ENCODE measurements at places on chromosomes 5 and 9.

DNA sequence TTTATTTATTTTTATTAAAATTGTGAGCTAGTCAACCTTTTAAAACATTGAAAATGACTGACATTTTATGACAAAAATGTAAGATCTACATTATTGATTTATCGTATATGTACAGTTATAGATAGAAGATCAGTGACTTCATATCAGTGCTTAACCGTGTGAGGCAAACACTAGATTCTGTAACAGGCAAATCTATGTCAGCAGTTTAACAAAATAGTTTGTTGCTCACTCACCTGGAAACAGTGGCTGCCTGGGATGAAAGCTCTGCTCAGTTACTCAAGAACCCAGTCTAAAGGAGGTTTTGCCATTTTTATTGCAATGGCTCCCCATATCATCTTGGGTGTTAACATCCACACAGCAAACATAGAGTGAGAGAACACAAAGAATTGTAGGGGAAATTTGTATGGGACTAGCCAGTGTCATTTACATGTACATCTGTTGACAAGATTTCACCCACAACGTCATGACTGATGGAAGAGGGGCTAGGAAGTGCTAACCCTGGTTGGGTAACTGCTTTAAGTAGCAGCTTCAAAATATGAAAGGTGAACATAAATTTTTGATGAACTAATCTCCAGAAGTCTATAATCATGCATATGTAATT is 49.0 kb downstream of the SGCD start:
- DNase-seq, result no peak

- no peak for DNase-seq
Measured at GRCh38 chr9:128049843-128050242, 17.3 kb downstream of the NAIF1 start.

GRCh38 chr5:58255970-58256369 is 203.9 kb downstream of the PLK2 start:
- no peak for DNase-seq

DNA sequence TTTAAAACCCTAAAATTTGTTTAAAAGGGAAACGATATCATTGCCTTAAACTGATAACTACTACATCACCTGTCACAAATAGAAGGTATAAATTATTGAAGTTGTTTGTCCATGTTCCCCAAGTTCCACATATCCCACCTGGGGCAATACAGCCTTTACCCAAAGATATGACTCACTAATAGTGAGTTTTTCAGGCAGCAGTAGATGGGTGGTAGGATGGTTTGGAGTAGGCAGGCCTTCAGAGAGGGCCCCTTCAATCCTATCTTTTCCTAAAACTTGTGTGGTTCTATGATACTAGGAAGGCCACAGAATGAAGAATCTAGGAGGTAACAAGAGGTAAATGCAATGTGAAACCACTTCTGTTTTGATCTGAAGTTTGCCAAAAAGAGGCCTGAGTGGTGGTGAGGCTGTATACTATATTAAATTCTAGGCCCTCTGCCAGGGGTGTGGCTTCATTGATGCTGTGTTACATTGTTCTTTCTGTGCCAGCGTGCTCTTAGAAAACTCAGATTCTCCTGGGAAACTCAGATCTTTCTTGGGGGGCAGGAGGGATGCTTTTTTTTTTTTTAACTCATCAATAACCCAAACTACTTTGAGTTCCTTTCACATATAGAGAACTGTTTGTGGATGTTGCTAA is 7.2 kb downstream of the CYSTM1 start:
- DNase-seq, result no peak

DNA sequence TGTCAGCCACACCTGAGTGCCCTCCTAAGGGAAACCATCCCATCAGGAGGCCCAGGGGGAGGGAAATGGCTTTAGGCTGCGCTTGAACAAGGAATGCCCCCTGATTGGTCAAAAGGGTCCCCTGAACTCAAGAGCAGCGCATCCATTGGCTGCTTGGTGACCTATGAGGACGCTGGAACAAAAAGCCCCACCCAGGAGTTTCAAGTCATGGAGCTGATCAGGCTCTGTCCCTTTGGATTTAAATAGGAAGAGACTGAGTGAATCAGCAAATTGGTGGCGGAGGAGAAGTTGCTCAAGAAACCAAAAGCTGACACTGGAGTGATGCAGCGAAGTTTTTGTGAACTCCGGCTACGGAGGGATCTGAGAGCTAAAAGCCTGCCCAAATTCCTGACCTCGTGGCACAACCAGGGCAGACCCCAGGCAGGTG is 66.7 kb downstream of the SMIM23 start:
- no peak for DNase-seq

GRCh38 chr9:127123064-127123890 is 842 bp upstream of the ANGPTL2 start:
- peak; percentile 52 for DNase-seq

DNA sequence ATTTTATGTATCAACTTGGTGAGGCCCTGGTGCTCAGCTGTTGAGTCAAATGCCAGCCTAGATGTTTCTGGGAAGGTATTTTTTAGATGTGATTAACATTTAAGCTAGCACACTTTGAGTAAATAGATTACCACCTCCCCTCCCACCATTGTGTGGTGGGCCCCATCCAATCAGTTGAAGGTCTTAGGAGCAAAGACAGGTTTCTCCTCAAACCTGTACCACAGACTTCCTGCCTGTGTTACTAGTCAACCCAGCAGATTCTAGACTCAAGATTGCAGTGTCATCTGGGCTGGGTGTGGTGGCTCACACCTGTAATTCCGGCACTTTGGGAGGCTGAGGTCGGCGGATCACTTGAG is 33.8 kb downstream of the MRPL36 start:
- no peak for DNase-seq

DNA sequence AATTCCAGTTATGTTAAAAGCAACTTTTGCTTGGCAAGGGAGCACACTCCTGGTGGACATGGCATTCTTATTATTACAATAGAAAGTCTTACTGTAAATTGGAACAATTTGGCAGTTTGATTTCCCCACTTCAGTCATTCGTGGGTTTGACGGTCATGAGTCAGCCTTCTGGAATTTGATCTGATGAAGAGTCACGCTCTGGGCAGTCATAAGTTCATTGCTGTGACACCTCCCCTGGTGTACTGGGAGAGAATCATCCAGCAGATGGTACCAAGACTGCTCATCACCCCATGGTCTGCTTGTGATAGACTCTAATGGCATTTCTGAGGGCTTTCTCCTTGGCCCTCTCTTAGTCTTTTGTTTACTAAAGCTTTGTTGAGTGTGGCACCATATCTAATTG is 53.8 kb downstream of the GLRA1 start:
- DNase-seq, result no peak

DNA sequence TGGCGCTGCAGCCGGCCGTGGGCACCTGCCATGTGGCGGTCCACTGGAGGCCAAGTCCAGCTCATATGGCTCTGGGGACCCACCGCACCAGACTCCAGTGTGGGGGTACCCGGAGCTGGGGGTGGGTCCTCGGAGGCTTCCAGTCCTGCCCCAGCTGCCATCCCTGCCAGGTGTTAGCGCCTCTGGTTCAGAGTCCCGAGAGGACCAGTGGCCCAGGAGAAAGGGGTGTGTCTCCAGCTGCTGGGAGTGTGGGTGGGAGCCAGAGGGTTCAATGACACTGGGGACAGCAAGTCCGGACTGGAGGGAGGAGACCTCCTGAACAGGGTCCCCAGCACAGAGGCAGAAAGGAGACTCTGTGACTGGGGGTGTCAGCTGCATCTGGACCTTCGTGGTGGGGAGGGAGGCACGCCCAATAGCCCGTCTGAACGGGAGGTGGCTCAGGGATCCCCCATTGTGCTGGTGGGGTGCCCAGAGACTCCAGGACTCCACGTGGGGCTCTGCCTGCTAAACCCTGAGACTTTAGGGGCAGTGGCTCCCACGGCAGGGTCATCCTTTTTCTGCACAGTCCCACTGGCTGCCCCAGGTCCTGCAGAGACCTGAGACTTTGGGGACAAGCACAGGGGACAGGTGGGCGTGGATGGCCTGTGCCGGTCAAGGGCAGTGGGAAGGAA is 2.4 kb upstream of the AHRR start:
- no peak for DNase-seq

GRCh38 chr5:129766798-129767197 is 18.9 kb downstream of the MINAR2 start:
- DNase-seq, result no peak

GRCh38 chr5:166370928-166371690 is 1920.3 kb upstream of the WWC1 start:
- DNase-seq, result no peak

DNA sequence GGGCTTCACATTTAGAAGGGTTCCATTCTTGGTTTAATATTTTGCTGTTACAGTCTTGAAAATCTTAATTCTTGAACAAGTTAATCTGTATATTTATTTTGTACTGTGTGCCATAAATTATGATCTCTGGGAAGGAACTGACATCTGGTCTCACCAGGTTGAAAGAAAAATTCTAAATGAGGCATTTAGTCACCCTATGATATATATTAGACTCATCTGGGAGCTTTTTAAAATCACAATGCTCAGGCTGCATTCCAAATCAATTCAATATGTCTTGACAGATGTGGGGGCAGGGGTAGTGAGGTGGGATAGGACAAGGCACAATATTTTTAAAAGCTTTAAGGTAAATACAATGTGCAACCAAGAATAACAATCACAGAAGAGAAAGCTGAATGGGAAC is 569.2 kb downstream of the PRR16 start:
- DNase-seq, result no peak

- DNase-seq, result no peak
Measured at GRCh38 chr5:140146523-140146842, 20.7 kb downstream of the IGIP start.

- no peak for DNase-seq
Measured at GRCh38 chr5:42982107-42982622, 58.0 kb downstream of the ANXA2R start.

GRCh38 chr9:101625876-101626275 is 31.1 kb upstream of the PPP3R2 start:
- no peak for DNase-seq

DNA sequence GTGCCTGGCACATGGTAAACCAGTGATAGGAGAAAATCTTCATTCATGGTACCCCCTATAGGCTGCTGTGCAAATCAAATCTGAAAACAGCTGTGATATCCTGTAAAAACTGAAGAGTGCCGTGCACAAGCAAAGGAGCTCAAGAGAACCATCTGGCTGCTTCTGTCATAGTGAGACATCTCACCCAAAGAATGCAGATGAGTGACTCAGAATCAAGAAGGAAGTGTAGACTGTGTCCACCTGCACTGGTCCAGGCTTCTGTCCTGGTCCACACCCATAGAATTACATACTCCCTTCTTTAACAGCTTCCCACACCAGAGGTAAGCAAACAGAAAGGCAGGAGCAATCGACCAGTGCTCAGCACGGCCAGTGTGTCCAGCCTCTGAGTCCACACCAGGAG is 195.9 kb downstream of the ASTN2 start:
- DNase-seq, result no peak

- no peak for DNase-seq
Measured at GRCh38 chr5:87268970-87269377, 1.3 kb downstream of the RASA1 start.

- DNase-seq, result no peak
Measured at GRCh38 chr9:20477940-20478620, 144.2 kb downstream of the MLLT3 start.

All from posterior vena cava (tissue), 2 donors.